ENCODE measurements at places on chromosomes 3 and 15.

DNA sequence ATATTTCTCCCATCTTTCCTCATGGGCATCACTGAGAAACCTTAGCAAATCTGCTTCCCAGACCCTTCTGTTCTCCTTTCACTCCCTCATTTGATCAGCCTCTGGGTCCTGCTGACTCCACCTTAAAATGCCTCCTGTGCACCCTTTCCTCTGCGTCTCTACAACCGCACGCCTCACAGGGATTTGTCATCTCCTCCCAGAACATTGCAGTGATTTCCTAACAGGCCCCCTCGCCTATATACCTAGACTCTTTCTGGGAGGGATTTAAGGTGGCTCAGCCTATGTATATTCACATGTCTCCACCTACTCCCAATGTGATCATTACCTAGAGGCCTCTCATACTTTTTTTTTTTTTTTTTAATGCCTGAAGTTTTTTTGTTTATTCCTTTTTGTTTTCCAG lies 69.2 kb downstream of the LIPC start:
- DNase-seq = no peak

GRCh38 chr3:51357856-51358255 lies 27.2 kb upstream of the MANF start:
- DNase-seq = no peak

- no peak for DNase-seq
Observed at GRCh38 chr3:154164387-154164786, 43.2 kb downstream of the ARHGEF26 start.

- DNase-seq = no peak
Observed at GRCh38 chr15:91568036-91568435, 285.5 kb upstream of the SLCO3A1 start.

DNA sequence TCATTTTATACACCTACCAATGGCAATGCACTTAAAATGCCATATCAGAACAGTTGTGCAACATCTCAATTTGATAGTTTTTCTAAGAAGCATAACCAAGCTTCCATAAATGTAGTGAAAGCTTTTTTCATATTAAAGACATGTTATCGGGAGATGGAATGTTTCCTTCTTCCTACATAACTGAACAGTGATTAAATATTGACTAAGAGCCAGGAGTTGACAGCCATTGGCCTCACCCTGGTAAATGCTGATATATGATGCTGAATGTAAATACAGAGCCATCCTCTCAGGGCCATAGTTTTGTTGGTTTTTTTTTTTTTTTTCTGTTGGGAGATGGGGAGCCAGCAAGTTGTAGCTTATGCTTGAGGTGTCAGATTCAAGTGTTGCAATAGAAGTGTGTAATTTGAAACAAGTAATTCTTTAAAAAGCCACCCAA lies 203.3 kb upstream of the IL12A start:
- no peak for DNase-seq

DNA sequence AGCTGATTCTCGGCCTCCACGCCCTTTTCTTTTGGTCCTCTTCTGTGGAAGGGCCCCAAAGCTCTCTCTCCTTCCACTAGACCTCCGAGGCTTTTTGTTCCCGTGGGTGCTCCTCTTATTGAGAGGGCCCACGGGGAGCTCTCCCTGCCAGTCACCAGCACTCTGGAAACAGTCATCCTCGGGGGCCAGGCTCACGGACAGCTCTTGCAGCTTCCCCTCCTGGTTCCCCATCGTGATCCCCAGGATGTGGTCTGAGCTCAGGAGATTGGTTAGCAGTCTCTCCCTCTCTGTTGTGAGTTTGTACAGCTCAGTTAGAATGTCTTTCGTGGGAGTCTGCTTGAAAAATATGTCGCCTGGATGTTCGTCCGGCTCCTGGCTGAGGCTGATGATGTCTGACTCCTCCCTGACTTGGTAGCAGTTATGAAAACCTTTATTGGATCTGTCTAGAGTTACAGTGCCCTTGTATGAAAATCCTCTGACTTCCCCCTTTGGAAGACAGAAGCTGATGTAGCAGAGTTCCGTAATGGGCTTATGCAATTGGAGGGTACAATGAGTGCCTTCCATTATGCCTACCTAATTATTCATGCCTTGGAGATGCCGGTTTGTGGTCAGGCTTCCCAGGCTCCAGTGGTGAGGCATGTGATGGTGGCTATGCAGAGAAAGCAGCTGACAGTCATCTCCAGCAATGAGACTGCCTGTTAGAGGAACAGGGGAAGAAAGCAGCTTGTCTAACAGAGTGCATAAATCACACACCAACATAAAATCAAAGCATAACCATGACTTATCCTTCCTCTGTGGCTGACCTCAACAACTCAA lies 40.0 kb downstream of the FMN1 start:
- DNase-seq = no peak

- no peak for DNase-seq
Observed at GRCh38 chr3:188316021-188316722, 162.2 kb downstream of the LPP start.

GRCh38 chr15:87082581-87082980 lies 1002.9 kb downstream of the AGBL1 start:
- DNase-seq = no peak

DNA sequence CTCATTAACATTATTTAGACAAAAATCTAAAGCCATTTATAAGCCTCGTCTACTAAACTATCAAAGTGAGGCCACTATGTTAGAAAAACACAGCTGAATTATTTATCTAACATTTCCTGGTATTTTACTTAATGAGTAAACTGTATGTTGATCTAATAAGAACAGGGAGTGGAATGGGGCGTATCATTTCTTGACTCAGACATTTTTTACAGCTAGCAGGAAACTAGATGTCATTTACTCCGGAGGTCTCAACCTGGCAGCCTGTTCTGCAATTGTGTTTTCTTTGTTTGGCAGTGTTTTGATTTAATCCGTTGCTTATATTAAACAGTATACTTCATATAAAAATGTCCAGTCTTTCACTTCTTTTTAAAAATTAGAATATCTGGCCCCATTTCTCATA lies 79.1 kb upstream of the ABI3BP start:
- no peak for DNase-seq

- DNase-seq = peak; percentile 66
Observed at GRCh38 chr15:98647774-98648653, at the start of gene IGF1R. Gene IGF1R (plus strand): TSS chr15:98648539. CDS start chr15:98649582, 1,043 bp downstream.

- DNase-seq = no peak
Observed at GRCh38 chr3:78165876-78166275, 1126.0 kb downstream of the ROBO2 start.

DNA sequence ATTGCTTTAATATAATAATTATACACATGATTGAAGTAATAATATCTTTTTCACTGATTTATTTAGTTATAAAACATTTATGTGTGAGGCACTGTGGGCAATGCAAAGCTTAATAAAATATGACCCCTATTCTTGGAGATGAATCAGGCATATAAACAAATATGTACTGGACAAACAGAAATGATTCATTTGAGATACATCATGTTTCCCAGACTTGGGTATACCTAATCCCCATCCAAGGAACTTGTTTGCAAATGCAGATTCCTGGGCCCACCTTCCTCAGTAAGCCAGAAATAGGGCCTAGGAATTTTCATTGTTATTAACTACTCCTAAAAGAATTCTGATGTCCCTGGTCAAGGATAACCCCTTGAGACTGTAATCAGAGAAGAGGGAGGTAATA lies 184.2 kb downstream of the CHL1 start:
- no peak for DNase-seq

DNA sequence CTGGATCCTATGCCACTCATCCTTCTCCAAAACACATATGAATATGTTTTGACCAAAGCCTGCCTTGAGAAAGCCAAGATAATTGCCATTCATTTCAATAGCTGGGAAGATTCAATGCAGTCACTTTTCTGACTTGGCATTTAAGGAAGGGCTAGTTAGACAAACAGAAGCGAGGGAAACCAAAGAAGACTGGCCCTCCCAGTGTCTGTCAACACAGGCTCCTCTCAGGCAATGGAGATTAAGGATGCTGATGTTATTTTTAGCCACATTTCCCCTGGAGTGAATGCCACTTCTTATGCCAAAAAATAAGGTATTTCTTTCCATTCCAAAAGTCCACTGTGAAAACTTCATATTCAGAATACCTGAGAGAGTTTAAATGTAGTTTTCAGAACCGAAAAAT lies 101.7 kb downstream of the P3H2 start:
- DNase-seq = no peak

DNA sequence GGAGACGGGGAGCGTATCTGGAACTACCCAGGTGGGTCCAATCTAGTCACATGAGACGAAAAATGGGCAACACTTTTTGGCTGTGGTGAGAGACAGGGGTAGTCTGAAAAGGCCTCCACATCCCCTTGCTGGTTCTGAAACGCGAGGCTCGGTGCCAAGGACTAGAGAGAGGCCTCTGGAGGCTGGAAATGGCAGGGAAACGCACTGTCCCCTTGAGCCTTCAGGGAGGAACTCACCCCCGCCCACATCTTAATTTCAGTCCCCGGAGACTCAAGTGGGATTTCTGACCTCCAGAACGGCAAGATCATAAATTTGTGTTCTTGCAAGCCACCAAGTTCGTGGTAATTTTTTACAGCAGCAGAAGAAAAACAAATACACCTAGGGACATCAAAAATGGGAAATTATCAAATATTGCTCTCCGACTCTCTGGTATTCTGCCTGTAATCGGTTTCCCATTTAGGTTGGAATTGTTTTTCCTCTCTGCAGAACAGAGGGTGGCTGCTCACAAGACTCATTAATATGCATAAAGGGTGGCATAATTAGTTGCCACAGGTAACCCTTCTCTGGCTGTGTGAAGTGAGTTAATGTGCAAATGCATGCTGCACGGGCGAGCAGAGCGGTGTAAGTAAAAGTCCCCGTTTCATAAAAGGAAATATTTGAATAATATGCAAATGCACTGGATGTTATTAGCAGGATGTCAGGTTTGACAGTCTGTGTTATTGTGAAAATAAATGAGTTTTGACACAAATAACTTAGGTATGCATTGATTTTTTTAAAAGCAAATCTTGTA lies 185.7 kb downstream of the ARRDC4 start:
- no peak for DNase-seq

GRCh38 chr3:190677001-190677400 lies 163.1 kb downstream of the IL1RAP start:
- no peak for DNase-seq

DNA sequence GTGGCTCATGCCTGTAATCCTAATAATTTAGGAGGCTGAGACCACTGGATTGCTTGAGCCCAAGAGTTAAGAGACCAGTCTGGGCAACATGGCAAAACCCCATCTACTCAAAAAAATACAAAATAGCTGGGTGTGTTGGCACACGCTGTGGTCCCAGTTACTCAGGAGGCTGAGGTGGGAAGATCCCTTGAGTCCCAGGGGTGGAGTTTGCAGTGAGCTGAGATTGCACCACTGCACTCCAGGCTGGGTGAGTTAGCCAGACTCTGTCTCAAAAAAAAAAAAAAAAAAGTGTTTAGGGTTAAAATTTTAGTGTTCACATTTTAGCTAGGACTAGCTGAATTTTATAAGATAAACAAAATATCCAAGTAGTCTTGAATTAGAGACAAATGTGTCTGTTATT lies 1340.1 kb upstream of the EPHA6 start:
- no peak for DNase-seq

DNA sequence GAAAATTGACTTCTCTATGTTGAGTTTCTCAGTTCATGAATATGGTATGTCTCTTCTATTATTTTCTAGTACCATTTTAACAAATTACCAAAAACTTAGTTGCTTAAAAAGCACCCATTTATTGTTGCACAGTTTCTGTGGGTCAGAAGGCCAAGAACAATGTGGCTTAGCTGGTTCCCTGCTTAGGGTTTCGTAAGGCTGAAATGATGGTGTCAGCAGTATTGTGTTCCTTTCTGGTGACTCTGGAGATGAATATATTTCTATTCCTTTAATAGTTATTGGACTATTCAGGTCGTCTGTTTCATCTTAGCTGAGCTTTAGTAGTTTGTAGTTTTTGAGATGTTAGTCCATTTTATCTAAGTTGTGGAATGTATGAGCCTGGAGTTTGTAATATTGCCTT lies 44.9 kb downstream of the IL1RAP start:
- no peak for DNase-seq

GRCh38 chr15:31307270-31308184 lies 19.1 kb upstream of the KLF13 start:
- no peak for DNase-seq

GRCh38 chr3:5213574-5213966 lies 26.1 kb downstream of the EDEM1 start:
- no peak for DNase-seq

DNA sequence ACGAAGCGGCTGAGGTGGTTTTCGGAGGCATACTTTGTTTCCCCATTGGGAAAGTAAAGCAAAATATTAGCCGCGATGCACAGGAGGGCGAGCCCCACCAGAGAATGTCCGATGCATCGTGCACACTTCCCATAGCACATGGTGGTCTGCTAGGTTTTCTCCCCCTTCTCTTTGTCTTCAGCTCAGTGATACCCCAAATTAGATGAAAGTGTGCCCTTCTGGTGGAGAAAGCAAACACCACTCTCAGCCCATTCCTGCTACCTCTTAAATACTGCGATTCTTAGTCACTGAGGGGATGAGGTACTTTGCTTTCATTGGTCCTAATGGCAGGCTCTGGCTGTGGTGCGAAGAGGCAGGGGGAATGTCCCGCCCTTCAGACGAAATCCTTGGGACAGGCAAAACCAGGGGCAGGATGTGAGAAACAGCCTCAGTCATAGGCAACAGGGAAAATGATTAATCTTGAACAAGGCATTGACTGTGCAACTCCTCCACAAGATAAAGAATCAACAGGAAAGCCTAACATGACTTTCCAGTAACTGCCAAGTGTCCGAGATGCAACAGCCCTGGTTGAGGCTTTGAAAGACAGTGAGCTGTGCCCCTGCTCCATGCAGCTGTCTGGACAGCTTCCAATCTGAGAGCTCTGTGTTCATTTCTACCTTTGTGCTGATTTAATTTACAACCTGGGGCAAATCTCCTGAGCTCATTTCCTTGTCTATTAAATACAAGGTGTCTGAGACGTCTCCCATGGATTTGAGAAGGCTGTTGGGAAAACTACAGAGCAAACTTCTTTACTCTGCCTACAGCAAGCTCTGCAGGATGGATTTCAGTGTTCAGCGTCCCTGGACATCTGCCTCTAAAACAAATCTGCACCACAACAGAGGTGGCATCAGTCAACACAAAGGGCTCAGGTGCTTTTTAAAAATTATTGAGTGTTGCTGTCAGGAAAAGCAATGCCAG lies at the start of gene TM4SF1:
Gene TM4SF1, minus strand, starts transcription at position 242 of the 957 bp plus-strand sequence. Its CDS starts 102 bp downstream, at position 140.
- no peak for DNase-seq

DNA sequence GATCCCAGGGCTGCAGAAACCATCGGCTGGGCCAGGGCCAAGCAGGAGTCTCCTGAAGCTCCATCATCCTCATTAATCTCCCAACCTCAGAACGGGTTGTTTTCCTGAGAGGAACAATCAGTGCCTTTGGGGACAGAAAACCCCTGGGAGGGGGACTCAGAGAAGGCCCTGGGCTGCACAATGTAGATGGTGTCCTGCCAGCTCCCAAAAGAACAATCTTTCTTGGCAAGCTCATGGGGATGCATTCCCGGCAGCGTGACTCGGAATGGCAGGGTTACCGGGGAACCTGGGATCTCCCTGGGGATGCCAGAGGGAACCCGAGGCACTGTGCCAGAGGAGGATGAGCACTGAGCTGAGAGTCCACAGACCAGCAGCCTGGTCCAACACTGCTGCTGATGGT lies 72.1 kb upstream of the ATP2B2 start:
- DNase-seq = no peak

GRCh38 chr3:126153695-126154360 lies 26.6 kb downstream of the ALDH1L1 start:
- no peak for DNase-seq

- DNase-seq = no peak
Observed at GRCh38 chr3:46261926-46262594, 19.8 kb downstream of the CCR3 start.
